ENCODE measurements at places on chromosomes 5 and 9. TPM values are rescaled to one million over a fixed set of nuclear protein-coding genes. Genes with fewer than 3 reads are reported as not detected.

DNA sequence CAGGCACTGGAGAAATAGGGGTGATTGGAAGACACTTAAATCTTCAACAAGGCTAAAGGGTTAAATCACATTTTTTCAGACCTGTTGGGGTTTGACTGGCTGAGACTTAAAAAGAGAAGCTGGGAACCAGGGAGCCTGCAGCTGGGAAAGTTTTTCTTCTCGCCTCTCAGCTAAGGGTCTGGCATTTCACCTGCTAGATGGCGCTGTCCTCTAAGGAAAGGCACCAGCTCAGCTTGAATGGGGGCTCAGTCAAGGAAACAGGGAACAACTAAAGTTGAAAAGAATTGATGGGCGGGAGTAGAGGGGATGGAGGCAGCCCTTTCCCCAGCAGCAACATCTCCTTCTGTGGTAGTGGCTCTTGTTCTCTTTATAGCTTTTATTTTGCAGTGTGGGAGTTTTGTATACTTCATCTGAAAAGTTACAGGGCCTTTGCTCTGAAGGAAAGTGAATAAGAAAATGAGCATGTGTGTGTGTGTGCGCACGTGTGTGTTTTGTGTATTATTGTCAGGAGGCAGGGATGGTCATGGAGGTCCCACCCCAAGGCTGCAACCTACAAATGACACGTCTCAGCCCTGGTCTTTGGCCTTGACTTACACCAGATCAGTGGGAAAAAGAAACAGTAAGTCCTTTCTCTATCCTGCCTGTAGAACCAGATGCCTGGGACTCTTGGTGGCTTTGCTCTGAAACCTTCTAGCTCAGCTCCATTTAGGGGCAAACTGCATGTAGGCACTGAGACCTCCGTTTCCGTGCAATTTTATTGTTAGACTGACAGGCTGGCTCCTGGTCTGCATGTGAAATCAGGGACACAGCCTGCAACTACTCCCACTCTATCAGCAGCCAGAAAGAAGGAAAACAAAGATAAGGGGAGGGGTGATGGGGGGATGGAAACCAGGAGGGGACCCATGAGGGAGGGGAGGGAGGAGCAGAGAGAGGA lies 316.2 kb upstream of the CLINT1 start:
- DNase-seq = peak; percentile 72

- DNase-seq = no peak
These were observed 8.8 kb upstream of the LCP2 start for GRCh38 chr5:170306381-170306831.

GRCh38 chr5:169201597-169201996 lies 99.3 kb downstream of the SLIT3 start:
- no peak for DNase-seq

Gene TNFSF15
- total RNA-seq = under 0.01 TPM

DNA sequence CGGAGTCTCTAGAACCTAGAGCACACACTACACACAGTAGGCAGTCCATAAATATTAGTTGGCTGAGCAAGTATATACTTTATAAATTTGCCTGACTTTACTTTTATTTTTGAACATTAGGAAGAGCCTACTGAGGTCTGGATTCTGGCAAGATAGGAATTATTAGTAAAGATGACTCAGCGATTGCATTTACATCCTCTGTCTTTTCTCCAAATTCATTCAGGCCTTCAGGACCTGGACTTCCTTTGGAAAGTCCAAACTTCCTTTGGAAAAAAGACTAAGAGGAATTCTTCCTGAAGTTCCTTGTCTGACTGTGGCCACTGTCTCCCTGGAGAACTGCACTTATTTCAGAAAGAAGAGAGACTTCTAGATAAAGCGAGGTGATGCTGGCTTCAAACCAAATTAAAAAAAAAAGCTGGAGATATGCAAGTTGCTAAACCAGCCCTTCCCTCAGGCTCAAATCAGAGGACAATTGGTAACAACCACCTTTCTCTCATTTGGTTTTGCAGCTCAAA lies 251.3 kb downstream of the GAS1 start:
- no peak for DNase-seq

GRCh38 chr5:134510970-134511795 lies 14.3 kb upstream of the JADE2 start:
- DNase-seq = no peak

Gene NXNL2
- 0.41 TPM for total RNA-seq

Gene OCLN
- total RNA-seq = 3.7 TPM

GRCh38 chr9:114837923-114838322 lies 32.1 kb upstream of the TNFSF15 start:
- DNase-seq = no peak

Gene MSMP
- total RNA-seq = 0.41 TPM

Gene C5orf63
- 7.7 TPM for total RNA-seq

Gene IFNA1
- not detected for total RNA-seq

Gene ST6GALNAC6
- 28.5 TPM for total RNA-seq

Gene PCDHB10
- 13.9 TPM for total RNA-seq

- DNase-seq = no peak
These were observed 159.1 kb downstream of the LRRC70 start for GRCh38 chr5:62737766-62738165.

Gene LSM11
- 90.1 TPM for total RNA-seq

GRCh38 chr5:125526966-125527365 lies 780.5 kb upstream of the ZNF608 start:
- no peak for DNase-seq
